ENCODE measurements at places on chromosomes 2 and 18.

- peak; percentile 31 for DNase-seq
Observed at GRCh38 chr18:48227206-48227605, 182.0 kb downstream of the ZBTB7C start.

DNA sequence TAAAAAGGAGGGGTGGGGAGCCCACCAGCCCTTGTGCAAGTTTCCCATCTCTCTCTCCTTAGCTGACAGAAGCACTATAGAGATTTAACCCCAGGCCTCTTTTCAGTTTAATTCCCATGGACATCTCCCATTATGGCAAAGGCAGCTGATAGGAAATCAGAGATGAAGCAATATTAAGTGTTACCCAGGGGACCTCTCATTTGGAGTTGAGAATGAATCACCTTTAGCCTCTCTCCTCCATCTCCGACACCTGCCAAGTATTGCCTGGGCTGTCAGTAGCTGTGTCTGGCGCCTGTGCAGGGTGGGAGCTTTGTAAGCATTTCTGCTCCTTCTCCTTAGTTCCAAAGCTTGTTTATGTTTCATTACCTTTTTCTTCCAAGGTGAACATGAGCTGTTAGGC is 109.0 kb downstream of the AQP4 start:
- DNase-seq, result peak; percentile 50

DNA sequence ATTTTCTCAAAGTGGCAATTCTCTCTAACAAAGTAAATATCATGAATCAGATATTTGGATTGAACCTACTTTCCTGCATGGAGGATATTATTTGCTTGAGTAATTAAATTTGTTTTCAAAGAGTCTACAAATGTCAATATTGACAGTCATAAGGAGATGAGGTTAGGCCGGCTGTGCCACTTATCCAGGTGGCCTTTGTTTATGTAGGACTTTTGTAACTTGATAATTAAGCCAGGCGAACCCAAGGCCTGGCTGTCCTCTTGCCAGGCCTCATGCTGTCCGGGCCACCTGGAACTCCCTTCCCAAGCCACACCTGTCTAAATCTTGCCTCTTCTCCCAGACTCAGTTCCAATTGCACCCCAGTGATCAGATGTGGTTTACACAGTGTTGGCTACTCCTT is 255.2 kb downstream of the ACKR3 start:
- no peak for DNase-seq

GRCh38 chr2:14239605-14240004 is 392.9 kb upstream of the LRATD1 start:
- DNase-seq, result no peak

DNA sequence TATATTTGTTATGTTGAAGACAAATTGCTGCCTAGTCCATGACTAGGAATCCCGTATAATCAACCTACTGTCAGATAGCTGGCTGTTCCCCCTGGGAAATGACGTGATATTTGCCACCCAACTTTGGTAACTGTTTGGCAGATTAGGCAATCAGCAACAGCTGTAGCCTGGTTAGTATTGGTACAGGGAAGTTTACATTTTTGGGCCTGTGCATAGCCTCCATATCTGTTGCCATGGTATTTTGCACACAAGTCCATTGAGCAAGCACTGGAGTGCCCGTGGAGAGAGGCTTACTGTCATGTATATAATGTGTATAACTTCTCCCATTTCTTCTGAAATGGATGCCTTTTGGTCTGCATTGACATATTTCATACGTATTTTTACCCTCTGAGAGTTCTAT is 27.7 kb downstream of the BIRC6 start:
- no peak for DNase-seq

GRCh38 chr2:62423883-62424458 is 82.0 kb downstream of the TMEM17 start:
- DNase-seq, result no peak

GRCh38 chr2:181781078-181781786 is 100.9 kb upstream of the NEUROD1 start:
- no peak for DNase-seq

GRCh38 chr2:201820383-201821007 is 14.2 kb downstream of the CDK15 start:
- no peak for DNase-seq

DNA sequence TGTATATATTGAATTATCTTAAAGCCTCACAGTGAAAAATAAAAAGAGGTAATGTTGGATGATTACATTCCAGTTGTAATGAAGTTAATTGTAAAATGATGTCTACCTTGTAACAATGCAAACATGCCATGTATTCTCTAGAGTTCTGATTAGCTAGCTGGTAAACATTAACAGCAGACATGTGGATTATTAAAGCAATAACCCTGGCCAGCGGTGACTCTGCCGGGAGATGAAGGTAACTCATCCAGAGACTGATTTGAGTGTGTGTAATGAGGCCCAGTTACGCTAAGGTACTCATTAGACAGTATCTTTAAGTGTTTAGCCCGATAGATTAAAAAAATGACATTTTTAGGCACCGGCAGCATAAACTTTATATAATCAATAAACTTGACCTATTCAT is 79.6 kb upstream of the REV1 start:
- peak; percentile 57 for DNase-seq

DNA sequence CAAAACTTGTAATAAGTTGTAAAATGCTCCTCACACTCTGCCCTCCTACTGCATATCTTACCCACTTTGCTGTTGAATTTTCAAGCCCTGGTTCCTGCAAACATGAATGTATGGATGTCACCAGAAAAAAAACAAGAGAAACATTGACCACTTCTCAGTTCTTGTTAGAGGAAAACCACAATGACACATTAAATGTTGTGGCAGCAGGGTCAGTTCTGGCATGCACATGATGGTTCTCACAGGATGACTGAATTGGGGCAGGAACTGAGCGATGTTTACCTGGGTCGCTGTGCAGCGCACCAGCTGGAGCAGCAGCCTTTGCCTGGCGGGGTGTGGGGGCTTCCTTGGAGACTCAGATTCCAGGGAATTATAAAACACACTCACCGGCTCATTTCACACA is 14.0 kb upstream of the PRKCE start:
- peak; percentile 87 for DNase-seq

- DNase-seq, result no peak
Observed at GRCh38 chr2:240018071-240018750, 6.9 kb downstream of the NDUFA10 start.

- DNase-seq, result no peak
Observed at GRCh38 chr2:17912266-17912691, 33.8 kb downstream of the KCNS3 start.

DNA sequence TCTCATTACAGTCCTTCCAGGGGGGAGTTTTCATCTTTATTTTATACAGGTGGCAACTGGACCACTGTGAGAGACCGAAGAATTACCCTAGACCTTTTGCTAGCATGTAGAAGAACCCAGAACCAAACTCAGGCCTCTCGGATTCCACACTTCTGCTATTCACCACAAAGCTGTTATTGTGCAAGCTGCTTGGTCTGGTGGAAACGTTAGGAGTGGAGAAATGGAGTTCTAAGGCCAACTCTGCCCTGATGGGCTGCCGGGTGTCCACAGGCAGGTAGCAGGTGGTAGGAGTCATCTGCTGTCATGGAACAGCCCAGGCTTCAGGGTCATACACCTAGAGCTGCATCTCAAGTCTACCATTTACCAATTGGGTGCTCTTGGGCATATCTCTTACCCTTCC is 218.8 kb downstream of the BCL11A start:
- DNase-seq, result no peak

DNA sequence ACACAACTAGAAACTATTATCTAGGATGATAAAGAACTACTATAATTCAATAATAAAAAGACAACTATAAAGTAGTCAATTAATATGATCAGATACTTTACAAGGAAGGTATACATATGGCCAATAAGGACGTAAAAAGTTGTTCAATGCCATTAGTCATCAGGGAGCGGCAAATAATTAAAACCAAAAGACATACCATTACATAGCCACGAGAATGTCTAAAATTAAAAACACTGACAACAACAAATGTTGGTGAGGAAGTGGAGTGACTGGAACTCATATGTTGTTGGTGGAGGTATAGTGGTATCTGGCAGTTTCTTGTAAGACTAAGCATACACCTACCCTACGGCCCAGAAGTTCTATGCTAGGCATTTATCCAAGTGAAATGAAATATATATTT is 152.4 kb downstream of the MTCL1 start:
- DNase-seq, result no peak

GRCh38 chr2:9982248-9982647 is 30.8 kb downstream of the GRHL1 start:
- no peak for DNase-seq

DNA sequence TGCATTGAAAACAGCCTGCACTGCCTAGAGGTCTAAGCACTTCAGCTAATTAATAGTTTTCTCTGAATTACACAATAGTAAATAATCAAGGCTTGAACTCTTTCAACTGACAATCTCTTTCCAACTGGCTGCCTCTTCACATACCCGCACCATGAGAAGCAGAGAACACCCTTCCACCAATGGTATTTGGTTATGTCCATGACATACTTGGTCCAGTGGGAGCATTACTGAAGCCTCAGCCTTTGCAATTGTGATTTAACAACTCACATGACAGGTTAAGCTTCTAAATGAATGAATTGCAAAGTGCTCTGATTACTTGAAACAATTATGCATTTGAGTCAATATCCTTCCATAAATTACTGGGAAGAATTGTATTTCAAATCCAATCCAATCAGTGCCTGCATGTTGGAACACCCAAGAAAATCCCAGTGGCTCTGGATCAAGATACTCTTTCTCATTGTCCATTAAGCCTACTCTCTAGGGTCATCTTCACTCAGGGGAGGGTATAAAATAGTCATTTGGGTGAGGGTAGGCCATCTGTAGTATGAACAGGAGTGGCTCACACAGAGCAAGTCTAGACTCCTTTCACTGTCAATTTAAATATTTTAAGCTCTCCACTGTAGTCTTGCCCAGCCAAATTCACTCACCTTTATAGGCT is 101.1 kb downstream of the HS1BP3 start:
- DNase-seq, result no peak

DNA sequence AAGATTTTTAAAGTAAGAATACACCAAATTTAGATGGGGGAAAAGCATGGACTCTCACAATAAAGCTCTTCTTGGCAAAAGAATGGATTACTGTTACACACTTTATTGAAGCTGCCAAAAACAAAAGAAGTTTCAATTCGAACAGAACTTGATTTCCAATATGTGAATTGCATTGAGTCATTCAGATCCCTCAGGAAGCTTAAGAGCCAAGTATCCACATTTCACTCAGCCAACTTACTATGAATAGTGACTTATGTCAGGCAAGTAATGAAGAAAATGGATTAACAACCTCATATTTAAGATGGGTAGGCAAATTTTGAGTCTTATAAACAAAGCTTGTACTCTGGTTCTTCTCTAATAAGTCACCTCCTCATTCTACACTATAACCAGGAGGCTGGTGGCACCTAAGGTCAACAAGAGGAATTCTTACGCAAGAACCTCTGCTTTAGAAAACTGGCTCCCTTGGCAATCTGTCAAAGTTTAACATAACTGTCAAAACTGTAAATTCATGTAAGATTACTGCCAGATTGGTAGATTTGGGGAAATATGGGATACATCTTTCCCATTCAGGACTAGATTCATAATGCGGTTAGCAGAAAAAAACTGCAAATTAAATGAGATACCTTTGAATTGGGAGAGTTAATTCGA is 6.0 kb downstream of the HADHA start:
- DNase-seq, result no peak

- no peak for DNase-seq
Observed at GRCh38 chr2:102021779-102022178, 30.0 kb downstream of the IL1R2 start.

DNA sequence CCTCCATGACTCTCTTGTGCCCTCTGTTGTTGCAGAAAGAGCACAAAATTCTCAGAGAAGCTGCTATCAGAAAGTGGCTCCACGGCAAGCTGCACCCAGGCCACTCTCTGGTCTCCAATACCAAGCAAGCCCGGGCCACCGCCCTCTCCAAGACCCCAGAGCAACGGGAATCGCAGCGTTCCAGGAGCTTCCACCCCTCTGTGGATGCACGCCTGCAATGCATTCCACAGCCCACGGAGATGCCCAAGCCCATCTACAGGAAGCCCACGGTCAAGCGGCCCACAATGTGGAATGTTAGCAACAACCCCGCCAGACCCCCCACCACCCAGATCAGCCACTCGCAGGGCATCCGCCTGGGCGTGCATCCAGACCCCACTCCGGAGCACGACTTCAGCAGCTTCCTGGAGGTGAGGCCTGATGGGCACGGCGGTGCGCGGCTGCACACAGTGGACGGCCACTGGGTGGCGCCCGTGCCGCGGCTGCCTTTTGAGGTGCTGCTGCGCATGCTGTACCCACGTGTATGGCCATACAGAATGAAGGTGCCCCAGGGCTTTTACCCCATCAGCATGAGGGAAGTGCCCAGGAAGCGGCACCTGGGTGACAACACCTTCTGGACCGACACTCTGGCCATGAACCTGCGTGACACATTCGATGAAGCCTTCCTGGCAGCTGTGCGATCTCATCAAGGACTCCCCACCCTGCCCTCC is 6.3 kb downstream of the ANKRD53 start:
- peak; percentile 39 for DNase-seq

GRCh38 chr2:30960213-30960612 is 153.0 kb upstream of the CAPN13 start:
- no peak for DNase-seq

- DNase-seq, result no peak
Observed at GRCh38 chr2:221205103-221205673, 366.9 kb downstream of the EPHA4 start.

GRCh38 chr2:217360111-217360510 is 500.2 kb upstream of the TNP1 start:
- DNase-seq, result no peak

GRCh38 chr2:191151331-191151730 is 537 bp upstream of the STAT4 start:
- no peak for DNase-seq

- peak; percentile 51 for DNase-seq
Observed at GRCh38 chr2:39128919-39129391, 8.1 kb upstream of the SOS1 start.

All from kidney tubule cell (primary cell).